Activated CD8-positive, alpha-beta memory T cell treated with anti-CD3 and anti-CD28 coated beads for 24 hours (primary cell): ENCODE measurements at places on chromosomes 12 and 14.

GRCh38 chr12:57085999-57086492 is 2.9 kb upstream of the NAB2 start:
- DNase-seq = peak; percentile 81

DNA sequence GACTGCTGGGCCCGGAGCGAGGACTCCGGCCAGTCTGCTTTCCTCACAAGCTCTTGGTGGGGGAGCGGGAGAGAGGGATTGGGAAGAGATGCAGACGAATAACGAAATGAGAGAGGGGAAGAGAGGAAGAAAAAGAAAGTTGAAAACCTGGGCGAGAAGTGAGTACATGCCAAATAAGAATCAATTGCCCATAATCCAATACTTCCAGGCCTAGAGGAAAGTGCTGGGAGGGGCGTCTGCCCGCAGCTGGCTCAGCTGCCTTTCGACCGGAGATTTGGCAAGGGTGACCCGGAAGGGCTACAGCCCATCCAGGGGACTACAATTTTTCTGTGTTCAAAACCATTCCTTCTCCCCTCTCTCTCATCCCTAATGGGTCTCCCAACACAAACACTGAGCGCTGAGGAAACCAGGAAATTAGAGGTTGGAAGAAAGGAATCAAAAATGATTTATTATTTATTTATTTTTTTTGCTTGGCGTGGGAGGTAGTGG is 4.9 kb downstream of the NKX2-1 start:
- DNase-seq = no peak

GRCh38 chr14:20116748-20117147 is 6.2 kb downstream of the OR4K17 start:
- DNase-seq = no peak

DNA sequence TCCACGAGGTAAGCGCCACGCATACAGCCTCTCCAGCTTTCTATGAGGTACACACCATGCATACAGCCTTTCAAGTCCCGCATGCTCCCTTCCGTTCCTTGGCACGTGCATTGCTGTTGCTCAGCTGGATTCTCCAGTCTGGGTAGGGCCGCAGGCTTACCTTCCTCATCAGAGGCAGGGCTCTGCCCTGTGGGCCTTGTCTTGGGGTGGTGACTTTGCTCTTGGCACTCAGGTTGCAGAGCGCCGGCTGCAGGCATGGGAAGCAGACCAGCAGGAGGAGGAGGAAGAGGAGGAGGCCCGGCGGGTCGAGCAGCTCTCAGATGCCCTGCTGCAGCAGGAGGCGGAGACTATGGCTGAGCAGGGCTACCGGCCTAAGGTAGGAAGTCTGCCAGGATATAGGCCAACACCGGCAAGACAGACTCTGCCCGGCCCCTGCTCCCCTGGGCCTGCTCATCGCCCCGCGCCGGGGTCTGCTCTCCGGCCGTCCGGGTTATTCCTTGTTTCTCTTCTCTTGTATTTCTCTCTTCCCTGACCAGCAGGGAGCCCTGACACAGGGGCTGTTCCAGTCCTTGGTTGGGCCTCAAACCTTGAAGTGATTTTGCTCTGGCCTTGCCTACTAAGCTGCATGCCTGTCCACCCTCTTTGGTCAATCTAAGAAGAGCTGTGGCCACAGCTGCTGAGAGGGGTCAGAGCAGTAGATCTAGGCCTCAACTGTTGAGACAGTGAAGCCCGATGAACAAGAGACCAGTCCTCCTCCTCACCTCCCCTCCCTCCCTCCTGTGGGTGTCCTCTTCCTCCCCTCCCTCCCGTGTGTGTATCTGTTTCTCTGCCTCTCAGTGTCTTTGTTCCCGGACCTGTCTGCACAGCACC is 15.3 kb downstream of the TCHP start:
- no peak for DNase-seq

DNA sequence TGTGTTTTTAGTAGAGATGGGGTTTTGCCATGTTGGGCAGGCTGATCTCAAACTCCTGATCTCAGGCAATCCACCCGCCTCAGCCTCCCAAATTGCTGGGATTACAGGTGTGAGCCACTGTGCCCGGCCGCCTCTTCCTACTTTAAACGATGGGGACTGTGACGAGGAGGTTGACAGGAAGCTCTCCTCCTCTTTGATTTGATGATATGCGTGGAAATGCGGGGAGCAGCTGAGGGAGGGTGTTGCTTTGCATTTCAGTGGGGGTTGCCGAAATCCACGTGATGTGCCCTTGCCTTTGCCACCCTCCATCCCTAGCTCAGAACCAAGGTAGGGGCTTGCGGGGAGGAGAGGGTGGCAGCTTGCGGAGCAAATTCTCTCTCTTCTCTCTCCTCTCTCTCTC is 189.6 kb downstream of the AACS start:
- no peak for DNase-seq

DNA sequence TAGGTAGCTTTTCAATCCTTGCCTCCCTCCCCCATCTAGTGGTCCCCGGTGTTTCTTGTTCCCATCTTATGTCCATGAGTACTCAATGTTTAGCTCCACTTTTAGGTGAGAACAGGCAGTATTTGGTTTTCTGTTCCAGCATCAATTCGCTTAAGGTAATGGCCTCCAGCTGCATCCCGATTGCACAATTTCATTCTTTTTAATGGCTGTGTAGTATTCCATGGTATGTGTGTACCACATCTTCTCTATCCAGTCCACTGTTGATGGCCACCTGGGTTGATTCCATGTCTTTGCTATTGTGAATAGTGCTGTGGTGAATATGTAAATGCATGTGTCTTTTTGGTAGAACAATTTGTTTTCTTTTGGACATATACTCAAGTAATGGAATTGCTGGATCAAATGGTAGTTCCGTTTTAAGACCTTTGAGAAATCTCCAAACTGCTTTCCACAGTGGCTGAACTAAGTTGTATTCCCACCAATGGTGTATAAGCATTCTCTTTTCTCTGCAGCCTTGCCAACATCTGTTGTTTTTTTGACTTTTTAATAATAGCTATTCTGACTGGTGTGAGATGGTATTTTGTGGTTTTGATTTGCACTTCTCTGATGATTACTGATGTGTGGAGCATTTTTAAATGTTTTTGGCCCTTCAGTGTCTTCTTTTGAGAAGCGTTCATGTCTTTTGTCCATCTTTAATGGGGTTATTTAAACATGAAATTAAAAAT is 34.2 kb upstream of the ASPG start:
- DNase-seq = no peak

DNA sequence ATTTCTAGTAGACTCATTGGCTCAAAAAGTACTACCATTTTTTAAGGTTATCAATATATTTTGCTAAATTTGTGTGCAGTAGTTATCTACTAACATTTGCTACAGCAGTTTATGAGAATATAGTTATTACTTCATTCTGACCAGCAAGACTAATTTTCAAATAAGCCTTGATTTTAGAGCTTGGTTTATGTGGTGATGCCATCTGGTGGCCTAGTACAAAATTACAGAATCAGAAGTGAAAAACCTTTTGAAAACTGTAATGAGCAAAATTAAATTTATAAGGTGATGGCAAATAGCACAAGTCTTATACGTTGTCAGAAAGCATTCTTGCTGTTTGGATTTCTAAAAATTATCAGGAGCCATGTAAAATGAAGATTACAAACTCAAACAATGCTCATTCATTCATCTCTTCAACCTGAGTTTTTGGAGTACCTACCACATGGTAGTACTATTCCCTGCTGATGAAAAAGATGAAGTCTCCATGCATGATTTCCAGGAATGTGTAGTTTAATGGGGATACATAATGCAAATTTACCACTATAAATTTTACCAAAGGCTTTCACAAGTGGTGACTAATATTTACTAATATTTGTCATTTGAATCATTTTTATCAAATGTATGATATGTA is 51.0 kb downstream of the MAGOHB start:
- DNase-seq = no peak
